ENCODE measurements at places on chromosomes 2 and 18.

DNA sequence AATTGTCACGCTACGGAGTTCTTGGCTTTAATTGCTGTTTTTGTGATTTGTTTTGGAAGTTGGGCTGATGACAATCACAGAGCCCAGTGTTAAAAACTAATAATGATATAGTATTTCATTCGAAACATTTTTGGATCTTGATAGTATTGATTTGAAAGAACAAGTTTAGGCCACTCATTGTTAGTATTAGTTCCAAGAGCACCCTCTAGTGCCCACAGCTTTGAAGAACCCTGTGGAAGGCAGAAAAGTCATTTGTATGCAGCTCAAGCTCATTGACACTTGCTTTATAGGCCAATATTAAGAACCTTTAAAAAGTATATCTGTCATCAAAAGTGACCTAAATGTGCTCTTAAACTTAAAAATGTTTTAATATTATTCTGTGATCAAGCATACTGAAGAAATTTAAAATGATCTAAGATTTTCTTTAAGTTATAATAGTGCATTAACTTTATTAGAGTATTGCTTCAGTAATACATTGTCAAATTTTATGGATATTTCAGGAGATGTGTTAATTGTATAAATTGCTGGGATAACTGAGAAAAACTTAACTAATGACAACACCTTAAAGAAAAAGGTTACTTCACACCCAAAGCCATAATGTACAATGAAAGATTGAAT, 191.0 kb downstream of the GRB14 start:
- no peak for DNase-seq

GRCh38 chr2:12778369-12778768, 61.6 kb downstream of the TRIB2 start:
- no peak for DNase-seq

DNA sequence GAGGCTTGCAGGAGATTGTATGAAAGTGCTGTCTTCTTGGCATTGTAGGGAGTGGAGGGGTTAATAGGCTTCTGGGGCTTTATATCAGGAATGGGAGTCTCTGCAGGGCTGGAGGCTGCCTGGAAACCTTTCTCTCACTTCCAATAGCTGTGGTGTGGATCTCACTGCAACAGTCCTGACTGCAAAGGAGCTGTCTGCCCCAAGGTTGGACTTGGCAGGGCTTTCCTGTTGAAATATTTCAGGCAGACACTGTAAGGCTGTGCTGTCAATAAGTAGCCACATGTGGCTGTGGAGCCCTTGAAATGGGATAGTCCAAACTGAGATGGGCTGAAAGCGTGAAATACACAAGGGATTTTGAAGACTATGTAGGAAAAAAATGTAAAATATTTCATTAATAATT, 399.1 kb upstream of the SPRED2 start:
- DNase-seq = no peak

- DNase-seq = no peak
Measured at GRCh38 chr2:121330921-121331320, 45.9 kb upstream of the TFCP2L1 start.

GRCh38 chr2:48343571-48344440, 186.1 kb upstream of the STON1 start:
- DNase-seq = peak; percentile 89

DNA sequence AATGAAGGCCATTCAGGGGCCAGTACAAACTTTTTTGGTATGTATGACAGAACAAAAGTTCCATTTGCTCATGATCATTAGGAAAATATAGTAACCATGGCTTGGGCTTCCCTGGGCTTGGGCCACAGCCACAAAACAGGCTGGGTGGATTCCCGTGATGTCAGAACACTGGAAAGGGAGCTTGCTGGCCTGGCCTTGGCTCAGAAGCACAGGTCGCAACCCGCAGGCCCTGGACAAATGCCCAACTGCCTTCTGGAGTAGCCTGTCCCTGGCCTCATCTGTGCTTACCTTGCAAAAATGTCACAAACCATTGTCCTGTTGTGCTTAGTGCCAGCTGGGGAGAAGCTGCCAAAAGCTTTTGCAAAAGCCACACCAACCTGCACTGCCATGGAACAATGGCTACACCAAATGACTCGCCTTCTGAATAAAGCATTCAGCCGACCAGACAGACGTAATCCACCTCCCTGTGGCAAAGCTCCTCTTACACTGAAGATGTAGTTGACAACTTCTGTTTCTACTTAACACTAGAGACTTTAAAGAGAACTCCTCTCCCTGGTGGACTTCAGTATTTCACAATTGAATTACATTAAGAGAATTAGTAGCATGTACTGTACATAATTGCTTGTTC, 125.5 kb downstream of the ANKRD44 start:
- DNase-seq = no peak
